ENCODE measurements at places on chromosomes 5 and 9.
A peak's percentile ranks its signal among the peaks of the same experiment; 100 is the strongest.

- no peak for DNase-seq
These were observed 46.2 kb downstream of the MCTP1 start for GRCh38 chr5:95238560-95239325.

DNA sequence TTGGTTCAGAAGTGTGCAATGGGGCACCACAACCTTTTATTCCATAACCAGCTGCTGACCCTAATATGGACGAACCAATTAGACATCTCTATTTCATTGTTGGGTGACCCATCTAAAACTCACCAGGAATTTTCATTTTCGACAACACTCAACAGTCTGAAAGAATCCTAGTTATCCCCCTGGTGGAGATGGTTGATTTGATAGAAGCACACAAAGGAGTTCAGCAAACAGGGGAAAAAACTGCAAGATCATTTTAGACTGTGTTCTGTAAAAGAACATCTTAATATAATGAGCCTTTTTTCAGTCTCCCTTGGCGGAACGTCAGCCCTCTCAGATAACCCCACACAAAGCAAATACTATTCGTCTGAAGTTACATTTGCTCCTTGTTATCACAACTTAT is 367.4 kb downstream of the KIAA0825 start:
- no peak for DNase-seq

DNA sequence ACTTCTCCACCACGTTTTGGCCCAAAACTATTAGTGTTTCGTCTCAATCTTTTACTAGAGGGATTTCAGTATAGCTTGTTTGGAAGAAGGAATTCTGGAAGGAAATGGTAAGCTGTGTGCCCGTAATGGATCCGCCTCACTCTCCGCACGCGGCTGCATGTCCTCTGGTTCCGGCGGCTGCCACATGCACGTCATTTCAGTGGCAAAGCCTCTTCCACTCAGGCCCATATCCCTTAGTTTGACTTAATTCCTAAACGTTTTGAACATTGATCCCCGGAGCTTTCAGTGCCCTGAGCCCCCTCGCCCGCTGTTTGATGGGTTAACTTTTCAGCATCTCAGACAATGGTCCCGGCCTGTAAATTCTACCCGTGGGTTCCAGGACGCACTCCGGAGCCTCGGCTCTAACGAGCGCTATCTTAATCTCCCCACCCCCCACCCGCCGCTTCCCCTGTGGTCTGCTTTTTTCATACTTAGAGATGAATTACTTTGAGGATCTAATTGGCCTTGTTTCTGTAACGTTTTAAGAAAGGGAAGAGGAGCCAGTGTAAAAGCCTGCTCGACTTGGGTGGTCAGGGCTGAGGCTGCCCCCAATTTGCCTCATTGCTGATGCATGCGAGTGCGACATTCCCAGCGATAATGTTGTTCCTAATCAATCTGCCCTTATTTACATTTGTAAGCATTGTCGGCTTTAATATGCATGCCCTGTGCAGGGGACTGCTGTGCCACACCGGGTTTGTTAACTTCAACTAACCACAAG is 4.6 kb downstream of the PTCH1 start:
- no peak for DNase-seq

- DNase-seq: no peak
These were observed 47.2 kb downstream of the RFX3 start for GRCh38 chr9:3478549-3478953.

DNA sequence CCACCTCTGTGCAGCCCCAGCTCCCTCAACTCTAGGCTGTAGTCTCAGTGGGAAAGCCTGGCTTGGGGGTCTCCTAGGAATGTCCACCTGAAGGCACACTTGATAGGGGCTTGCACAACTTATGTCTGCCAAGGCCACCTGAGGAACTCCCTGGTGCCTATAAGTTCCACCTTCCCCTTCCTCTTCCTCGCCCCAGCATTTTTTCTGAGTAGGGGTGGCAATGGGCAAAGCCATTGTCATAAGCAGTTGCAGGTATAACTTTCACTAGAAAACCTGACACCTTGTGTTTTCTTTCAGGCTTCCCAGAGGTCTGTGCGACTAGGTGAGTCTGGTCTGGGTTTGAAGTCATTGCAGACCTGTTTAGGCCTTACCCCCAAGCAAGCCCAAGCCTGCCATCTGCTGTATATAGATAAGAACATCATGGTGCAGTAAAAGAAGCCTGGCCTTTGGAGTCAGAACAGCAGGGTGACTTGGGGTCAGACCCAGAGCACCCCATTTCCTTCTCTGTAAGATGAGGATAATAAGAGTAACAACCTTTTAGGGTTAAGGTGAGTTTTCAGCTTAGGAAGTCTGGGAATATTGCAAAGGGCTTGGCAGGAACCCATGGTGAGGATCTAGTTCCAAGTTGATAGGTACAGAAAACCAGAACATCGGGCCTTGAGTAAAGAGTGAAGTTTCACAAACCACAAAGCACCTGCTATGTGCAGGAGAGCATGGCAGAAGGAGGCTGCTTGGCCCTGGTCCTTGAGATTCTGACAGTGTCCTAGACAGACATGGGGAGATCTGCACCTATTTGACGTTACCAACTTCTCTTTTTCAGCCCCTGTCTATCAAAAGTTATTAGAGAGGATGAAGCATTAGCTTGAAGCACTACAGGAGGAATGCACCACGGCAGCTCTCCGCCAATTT is 33.8 kb downstream of the TGFBI start:
- DNase-seq: no peak

DNA sequence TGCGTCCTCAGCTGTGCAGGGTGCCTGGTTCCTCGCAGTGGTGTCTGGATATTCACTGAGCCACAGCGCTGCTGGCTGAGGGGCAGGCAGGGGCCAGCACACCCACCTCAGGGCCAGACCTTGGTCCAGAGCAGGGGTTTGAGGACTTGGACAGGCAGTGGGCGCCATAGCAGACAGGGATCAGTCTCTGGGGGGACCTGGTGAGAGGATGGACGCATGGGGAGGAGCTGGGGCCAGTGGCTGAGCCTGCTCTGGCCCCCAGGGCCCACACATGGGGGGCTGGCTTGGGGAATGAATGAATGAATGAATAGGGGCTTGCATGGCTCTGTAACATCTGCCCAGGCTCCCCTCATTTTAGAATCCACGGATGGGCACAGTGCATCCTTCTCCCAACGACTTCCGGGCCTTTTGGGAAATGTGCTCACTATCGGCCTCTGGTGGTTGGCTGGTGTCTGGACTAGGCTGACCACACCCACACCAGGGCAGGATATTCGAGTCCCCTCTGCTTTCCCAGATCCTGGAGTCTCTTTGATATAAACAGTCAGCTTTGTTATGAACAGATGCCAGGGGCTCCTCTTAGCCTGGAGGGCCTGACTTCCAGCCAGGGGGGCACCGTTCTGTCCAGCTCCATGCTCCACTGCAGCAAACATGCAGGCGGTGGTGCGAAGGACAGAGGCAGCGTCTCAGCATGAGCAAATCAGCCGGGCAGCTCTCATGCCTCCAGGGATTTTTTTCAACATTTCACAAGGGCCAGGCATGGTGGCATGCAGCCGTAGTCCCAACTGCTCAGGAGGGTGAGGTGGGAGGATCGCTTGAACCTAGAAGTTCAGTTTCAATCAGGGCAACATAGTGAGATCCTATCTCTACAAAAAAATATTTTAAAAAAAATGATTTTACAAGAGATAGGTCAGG is 62.6 kb downstream of the NEK6 start:
- peak; percentile 86 for DNase-seq

DNA sequence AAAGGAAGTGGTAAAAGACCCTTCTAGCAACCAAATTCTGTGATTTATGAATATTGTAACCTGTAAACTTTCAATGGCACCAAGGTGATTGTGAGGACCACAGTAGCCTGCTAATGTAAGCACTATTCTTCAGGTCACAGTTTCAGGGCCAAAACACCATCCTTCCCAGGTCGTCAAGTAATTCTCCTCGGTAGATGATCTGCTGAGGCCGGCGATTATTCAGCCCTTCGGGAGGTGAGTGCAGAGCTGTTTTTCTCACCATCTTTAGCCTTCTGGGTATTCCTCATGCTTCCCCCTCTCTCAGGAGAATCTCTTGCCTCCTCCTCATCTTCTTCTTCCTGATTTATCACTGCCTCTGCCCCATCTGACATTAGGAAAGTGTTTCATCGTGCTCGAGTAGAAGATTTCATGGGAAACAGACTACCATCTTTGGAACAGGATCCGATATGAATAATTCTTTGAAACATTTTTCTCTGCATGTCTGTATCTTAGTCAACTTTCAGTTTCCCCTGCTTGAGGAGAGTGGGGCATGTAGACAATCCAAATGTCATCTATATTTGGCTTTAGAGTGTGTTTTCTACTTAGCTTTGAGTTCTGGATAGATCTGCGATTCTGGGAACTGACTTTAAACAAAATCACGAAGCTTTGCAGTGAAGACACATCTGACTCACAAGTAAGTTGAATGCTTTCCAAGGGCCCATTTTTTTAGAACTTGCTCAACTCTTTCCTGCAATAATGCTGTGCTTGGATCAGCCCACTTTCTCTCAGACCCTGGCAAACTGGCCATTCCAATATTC is 173.9 kb downstream of the AOPEP start:
- no peak for DNase-seq

DNA sequence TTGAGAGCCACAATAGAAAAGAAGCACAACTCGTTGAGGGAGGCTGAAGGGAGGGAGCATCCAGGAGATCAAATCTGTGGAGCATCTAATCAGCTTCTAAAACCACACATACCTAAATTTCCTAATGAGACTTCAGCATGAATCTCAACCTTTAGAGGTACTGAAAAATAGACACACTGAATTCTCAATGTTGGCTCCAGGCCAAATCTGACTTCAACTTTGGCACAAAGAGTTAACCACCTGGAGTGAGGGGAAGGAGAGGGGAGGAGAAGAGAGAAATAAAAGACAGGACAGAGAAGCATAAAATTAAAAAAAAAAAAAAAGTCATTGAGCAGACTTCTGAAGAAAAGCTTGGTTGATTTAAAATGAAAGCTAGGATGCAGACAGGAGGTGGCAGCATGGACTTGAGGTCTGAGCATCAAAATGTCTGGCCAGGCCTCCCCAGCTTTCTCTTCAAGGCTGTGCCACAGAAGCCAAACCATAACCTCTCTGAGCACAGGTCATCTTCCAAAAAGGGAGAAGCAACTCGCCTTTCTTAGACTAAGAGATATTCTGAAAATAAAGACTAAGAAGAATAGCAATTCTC is 205.6 kb downstream of the DENND1A start:
- DNase-seq: no peak

GRCh38 chr5:95424016-95424415 is 32.9 kb downstream of the FAM81B start:
- no peak for DNase-seq

GRCh38 chr9:121200356-121200755 is 1.3 kb downstream of the RAB14 start:
- DNase-seq: no peak

GRCh38 chr5:15255576-15255975 is 244.4 kb upstream of the FBXL7 start:
- DNase-seq: no peak

DNA sequence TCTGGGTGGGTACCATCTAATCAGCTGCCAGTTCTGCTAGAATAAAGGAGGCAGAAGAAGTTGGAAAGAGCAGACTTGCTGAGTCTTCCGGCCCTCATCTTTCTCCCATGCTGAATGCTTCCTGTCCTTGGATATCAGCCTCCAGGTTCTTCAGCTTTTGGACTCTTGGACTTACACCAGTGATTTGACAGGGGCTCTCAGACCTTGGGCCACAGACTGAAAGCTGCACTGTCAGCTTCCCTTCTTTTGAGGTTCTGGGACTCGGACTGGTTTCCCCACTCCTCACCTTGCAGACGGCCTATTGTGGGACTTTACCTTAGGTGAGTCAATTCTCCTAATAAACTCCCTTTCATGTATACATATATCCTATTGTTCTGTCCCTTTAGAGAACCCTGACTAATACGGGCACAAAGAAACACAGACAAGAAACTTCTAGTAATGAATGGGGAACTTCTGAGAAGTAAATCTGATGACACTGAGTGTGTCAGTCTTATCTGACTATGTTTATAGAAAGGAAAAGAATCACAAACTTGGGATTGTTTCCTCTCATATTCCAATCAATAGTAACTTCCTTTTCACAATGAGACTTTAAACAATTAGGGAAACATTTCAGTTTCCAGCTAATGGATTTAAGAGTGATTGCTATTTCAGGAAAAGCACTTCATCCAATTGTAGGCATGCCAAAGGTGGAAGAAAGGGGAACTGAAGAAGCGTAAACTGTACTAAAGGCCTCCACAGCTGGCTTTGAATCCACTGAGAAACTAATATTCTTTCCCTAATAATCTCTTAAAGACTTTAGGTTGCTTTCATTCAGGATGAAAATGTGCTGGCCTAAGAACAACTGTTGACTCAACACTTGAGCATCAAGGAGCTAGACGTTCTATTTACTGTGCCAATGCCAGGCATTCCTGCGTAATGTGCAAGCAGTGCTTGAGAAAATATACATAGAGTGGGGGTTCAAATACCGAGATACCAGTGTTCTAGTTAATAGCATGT is 127.9 kb upstream of the PTGER4 start:
- no peak for DNase-seq
